ENCODE measurements at places on chromosomes 5 and 9. TPM values are rescaled to one million over a fixed set of nuclear protein-coding genes. Genes with fewer than 3 reads are reported as not detected.

The SHLD3 gene
- total RNA-seq, result 3.1 TPM

The TEX48 gene
- total RNA-seq, result not detected

The GLRA1 gene
- not detected for total RNA-seq

The FOXD4L6 gene
- total RNA-seq, result not detected

The BARHL1 gene
- total RNA-seq, result not detected

The SLC6A7 gene
- total RNA-seq, result not detected

The LTC4S gene
- total RNA-seq, result 3.7 TPM

The PCDHGA5 gene
- total RNA-seq, result 2.1 TPM

The MARCHF3 gene
- 18.8 TPM for total RNA-seq

The SGCD gene
- 73.6 TPM for total RNA-seq

The PRR16 gene
- total RNA-seq, result 4.7 TPM

The RANBP3L gene
- total RNA-seq, result 0.52 TPM

The GNAQ gene
- 16.2 TPM for total RNA-seq

The SPATA31A7 gene
- not detected for total RNA-seq

The GPR21 gene
- 3.1 TPM for total RNA-seq

The TTF1 gene
- total RNA-seq, result 9.4 TPM

The CREBRF gene
- 12.0 TPM for total RNA-seq

The SOX30 gene
- not detected for total RNA-seq

The SYNPO gene
- total RNA-seq, result 6.3 TPM

The TMEM232 gene
- 1.6 TPM for total RNA-seq

The NMRK1 gene
- total RNA-seq, result 6.8 TPM

The ZNF883 gene
- 3.1 TPM for total RNA-seq

The RNF183 gene
- not detected for total RNA-seq

The PRDM12 gene
- total RNA-seq, result not detected

The IL9 gene
- not detected for total RNA-seq

The ZNF483 gene
- total RNA-seq, result 8.9 TPM

The IGIP gene
- 5.7 TPM for total RNA-seq

The MOB3B gene
- total RNA-seq, result 1.0 TPM

The NFIB gene
- total RNA-seq, result 95.0 TPM

The PTGS1 gene
- 2.6 TPM for total RNA-seq

The TSLP gene
- total RNA-seq, result under 0.01 TPM

The NUTM2F gene
- not detected for total RNA-seq

The KCTD16 gene
- under 0.01 TPM for total RNA-seq

The CXCL14 gene
- 19.8 TPM for total RNA-seq

The SLC46A2 gene
- under 0.01 TPM for total RNA-seq

The IFNA21 gene
- total RNA-seq, result not detected

The NRG2 gene
- total RNA-seq, result 0.52 TPM

The TTC23L gene
- not detected for total RNA-seq

The ARSI gene
- total RNA-seq, result 9.9 TPM

The DDX4 gene
- total RNA-seq, result not detected

The FGF1 gene
- total RNA-seq, result 2.6 TPM

The GABRA1 gene
- total RNA-seq, result not detected

Measured in skeletal muscle tissue (tissue), 5 donors.